ENCODE measurements at places on chromosomes 7 and 10.

GRCh38 chr7:2044311-2044882 is 188.3 kb downstream of the MAD1L1 start:
- no peak for DNase-seq

GRCh38 chr7:33632840-33633525 is 272.4 kb upstream of the BMPER start:
- no peak for DNase-seq

GRCh38 chr10:58733436-58733835 is 220.8 kb downstream of the BICC1 start:
- no peak for DNase-seq

DNA sequence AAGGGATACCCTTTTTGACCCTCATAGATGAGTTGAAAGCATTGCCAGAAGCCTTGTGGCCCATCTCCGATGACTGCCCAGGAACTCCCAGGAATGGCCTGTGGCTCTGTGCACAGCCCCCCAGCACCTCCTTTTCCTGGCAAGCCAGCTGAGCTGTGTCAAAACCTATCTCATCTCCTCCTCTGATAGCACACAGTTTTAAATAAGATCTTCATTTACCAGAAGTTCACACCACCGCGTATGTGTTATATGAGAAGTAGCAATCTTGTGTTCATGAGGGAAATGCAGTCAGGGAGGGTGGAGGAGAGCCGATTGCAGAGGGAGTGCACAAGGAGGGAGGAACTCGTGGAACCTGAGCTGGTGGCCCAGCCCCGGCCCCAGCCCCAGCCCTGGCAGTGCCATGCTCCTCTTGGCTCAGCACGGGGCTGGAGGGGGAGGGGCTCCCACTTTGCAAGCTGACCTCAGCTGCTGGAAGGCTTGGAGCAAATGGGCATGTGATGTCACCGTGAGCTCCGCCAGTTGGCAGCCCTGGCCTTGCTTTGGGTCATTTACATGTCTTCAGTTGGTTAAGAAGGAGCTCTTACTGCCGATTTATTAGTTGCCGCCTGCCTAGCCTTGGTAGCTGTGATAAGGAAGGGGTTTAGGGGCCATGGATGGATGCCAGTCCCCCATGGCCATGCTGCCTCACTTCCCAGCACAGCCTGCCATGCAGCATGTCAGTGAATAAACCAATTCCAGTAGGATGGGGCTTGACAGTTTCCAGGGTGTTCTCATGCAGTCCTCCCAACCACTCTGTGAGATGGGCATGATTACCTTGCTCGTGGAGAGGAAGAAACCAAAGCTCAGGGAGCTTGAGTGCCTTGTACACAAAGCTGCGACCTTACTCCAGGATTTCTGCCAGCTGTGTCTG is 20.0 kb downstream of the UNC5B start:
- DNase-seq = peak; percentile 66

DNA sequence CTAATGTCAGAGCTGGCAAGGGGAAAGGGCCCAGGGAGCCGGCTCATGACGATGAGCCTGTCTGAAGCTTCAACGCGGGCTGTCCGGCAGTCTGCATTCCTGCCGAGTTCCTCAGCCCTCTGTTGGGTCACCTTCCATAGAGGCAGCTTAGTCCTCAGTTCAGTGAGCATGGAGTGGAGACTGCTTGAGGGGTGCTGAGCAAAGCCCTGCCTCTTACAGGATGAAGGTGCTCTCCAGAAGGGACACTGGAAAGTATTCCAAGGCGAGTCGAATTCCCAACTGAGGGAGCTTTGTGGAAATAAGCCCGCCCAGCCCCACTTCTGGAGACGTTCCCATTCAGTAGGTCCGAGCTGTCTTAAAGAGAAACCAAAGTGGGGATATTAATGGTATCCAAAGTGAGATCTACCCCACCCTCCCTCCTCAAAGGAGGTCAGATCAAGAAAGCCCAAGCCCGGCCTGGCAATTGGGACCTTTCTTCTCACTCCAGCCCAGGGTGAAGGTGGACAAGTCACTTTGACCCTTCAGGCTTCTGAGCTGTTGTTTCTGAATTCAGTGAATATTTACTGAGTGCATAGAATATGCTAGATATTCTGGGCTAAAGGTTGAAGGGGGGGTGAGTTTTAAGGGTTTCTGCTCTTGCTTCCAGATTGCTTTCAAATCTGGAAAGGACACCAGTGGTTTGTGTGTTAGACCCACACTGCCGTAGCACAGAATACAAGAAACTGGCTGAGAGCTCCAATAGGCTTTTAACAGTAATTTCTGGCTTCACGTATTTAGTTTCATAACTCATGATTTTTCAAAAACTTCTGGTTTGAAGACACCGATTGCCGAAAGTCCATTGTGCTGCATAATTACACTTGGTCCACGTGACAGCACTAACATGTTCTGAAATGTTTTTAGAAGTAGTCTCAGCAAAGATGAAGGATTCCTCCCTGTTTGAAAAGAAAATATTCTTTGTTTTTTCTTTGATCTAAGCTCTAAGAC is 3.5 kb downstream of the EGFR start:
- peak; percentile 77 for DNase-seq

DNA sequence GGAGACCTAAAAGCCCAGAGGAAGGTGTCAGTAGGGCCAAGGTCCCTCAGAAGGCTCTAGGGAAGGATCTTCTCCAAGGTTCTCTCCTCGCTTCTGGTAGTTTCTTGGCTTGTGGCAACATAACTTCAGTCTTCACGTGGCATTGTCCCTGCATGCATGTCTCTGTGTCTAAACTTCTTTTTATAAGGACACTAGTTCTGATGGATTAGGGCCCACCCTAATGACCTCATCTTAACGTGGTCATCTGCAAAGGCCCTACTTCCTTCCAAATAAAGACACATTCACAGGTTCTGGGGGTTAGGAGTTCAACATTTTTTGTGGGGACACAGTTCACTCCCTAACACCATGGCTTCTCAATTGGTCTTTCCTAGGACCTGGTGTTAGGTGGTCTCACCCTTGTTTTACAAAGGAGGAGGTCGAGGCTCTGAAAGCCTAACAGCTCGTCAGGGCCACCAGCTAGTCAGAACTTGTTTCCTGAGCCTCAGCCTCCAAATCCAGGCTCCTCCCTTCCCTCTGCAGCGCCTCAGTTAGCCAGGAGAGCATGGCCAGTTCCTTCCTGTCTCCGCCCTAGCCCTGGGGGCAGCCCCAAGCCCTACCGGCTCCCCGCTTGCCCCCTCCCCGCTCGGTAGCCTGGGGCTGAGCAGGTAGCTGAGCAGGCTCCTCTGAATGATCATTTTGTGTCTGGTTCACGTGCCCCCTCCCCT is 109.7 kb upstream of the PPIF start:
- DNase-seq = no peak

GRCh38 chr10:118007773-118008172 is 39.0 kb downstream of the RAB11FIP2 start:
- DNase-seq = peak; percentile 2

- no peak for DNase-seq
Measured at GRCh38 chr10:86107131-86107530, 259.5 kb downstream of the GRID1 start.

GRCh38 chr10:1664333-1664964 is 72.9 kb downstream of the ADARB2 start:
- no peak for DNase-seq

DNA sequence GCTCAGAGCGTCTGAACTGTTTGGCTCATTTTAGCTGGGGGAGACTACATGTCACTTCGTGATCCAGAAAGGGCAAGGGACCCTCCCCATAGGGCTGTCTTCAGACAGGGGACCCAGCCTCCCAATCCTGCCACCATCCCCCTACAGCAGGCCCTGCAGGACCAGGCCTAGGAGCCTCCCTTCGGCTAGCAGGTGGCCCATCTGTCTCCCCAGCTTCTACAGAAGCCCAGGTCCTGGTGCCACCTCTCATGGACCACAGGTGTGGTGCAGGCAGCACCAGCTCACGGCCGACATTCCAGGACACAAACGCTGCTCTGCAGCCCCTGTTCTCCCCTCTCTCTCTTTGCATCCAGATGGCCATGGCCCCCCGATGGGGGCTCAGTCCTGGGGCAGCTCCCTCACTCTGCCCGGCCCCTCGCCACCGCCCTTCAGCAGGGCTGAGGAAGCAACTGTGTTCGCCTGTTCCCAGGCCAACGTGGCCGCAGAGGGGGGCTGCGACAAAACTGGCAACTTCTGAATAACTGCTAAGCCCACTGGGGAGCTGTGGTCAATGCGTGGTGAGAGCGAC is 10.3 kb downstream of the TECPR1 start:
- DNase-seq = no peak

DNA sequence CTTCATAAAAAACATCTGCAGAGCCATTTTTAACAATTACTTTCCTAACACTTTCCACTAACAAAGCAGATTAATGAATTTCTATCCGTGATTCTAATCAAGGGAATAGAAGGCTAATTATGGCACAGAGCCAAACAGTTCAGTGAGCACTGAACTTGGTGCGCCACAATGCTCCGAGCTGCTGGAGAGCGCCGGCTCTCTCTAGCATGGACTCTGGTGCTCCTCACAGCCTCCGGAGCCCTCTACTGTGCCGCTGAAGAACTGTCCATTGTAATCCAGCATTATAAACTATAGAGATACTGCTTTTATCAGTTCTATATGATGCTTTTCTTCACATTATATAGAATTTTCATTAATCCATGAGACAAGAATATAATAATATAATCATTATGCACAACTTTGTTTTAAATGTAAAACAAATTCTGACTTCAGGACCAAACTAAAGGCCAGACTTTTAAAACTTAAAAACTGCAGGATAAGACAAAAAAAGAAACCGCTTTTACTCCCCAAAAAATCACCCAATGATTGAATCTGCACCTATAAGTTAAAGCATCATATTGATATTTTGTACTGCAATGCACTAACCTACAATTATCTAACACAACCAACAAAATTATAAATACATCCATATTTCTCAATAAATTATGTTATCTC is 123.6 kb downstream of the RNF32 start:
- DNase-seq = peak; percentile 74

DNA sequence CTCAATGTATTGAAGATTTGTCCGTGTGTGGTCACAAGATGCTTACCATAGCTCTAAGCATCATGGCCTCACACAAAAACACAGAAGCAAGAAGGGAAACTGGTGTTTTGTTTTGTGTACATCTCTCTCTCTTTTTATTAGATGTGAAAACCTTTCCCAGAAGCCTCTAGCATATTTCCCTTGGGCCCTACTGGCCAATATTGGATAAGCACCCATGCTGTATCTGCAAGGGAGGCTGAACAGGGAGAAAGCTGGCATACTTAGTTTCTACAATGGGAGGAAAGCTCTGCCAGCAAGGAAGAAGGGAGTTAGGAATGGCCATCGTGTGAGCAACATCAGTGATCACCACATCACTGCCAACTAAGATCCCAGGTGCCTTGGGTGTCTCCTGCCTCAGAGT is 9.6 kb upstream of the NAMPT start:
- no peak for DNase-seq

GRCh38 chr10:121655254-121656144 is 57.3 kb upstream of the FGFR2 start:
- no peak for DNase-seq

- DNase-seq = peak; percentile 22
Measured at GRCh38 chr10:52644373-52645186, 128.0 kb downstream of the MBL2 start.

- DNase-seq = no peak
Measured at GRCh38 chr10:114525368-114525949, 121.2 kb upstream of the AFAP1L2 start.

GRCh38 chr10:103915796-103916195 is 2.2 kb downstream of the STN1 start:
- peak; percentile 29 for DNase-seq

DNA sequence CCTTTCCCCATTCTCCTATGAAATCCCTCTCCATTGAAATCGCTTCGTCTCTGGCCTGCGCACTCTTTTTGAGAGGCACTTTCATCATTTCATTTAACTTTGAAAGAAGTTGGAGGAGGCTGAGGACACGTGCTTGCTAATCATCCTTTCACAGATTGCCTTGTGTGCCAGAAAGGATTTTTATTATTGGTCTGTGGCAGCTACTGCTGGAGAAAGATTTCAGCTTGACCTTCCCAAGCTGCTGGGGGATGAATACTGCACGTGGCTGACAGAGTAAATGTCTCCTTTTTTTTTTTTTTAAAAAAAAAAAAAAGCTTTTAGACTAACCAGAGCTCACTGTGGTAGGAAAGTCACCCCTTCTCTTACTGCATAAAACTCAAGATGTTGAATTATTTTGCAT is 44.2 kb upstream of the KCNIP2 start:
- DNase-seq = no peak

GRCh38 chr10:21272643-21273399 is 252.7 kb downstream of the SKIDA1 start:
- no peak for DNase-seq

- no peak for DNase-seq
Measured at GRCh38 chr10:114706458-114707055, 48.5 kb upstream of the ABLIM1 start.

- DNase-seq = peak; percentile 66
Measured at GRCh38 chr10:59606551-59606961, 103.1 kb downstream of the SLC16A9 start.

- DNase-seq = no peak
Measured at GRCh38 chr7:157668221-157668883, 331.5 kb downstream of the DNAJB6 start.

DNA sequence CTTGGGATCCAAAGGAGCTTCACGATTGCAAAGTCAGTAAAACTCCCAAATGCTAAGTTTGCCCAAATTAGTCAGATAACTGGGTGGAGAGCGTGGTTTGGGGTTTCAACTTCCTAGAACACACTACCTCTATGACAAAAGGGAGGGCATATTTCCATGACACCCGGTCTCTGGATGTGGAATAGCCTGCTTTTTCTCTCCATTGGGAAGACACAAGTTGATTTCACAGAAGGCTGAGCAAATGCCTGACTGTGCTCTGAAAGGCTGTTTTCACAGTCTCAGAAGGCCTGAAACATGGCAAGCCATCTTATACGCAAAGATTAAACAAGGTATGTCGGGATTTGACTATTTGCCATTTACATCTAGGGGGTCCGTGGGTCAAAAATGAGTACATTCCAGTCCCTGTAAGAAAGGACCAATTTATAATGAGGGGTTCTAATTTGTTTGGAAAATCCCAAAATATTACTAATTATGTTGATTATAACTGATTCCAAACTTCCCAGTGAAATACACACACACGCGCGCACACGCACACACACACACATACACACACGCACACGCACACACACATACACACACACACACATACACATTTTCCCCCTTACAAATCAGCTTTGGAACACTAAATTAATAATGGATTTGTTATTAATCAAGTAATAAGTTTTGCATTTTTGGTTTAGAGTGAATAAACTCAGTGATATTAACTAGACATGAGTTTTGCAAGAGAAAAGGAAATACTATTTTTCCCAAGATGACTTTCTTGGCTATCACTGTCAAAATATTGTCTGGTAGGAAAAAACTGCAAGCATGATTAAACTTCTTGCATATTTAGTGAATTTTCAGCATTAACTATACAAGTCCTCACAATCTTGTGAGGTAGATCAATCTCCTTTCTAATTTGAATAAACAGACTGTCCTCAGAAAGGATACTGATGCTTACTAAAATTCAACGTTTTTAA is 105.0 kb downstream of the PRTFDC1 start:
- DNase-seq = peak; percentile 26
